ENCODE measurements at places on chromosomes 4 and X.

DNA sequence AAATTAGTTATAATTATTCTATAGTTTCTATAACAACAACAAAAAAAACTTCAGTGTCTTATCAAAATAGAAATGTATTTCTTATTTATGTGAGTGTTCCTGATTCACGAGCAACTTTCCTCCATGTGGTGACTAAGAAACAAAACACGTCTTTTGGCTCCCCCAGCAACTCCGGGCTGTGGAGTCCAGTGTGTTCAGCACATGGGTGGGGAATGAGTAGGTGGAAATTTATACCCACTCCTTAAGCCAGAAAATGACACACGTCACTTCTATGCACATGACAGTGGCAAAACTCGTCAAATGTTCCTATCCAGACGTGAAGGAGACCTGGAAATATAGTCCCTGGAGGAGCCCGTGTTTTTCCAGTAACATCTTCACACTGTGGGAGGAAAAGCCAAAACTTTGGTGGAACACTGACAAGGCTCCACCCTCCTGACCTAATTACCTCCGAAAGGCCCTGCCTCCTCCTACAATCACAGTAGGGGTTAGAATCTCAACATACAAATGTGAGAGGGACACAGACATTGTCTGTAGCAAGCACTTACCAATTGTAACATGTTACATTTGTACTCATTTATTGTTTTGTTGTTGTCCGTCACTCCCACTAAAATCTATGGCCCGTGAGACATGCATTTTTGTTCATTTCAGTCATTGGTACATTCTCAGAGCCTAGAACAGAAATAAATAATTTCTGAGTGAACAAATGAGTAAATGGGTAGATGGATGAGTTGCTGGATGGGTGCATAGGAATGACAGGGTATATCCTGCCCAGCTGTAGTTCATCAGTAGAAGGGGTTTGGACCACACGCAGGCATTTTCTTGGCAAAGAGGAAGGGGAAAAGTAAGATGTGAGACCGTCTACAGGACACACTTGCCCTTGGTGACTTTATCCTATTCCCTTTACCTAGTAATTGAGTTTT, 605.8 kb upstream of the TENM3 start:
- no peak for DNase-seq

- DNase-seq = no peak
Observed at GRCh38 chr4:149706942-149707341, 108.7 kb downstream of the IQCM start.

GRCh38 chrX:19613645-19614323, 98.5 kb upstream of the MAP3K15 start:
- no peak for DNase-seq

GRCh38 chr4:153322791-153323190, 21.7 kb upstream of the MND1 start:
- no peak for DNase-seq

DNA sequence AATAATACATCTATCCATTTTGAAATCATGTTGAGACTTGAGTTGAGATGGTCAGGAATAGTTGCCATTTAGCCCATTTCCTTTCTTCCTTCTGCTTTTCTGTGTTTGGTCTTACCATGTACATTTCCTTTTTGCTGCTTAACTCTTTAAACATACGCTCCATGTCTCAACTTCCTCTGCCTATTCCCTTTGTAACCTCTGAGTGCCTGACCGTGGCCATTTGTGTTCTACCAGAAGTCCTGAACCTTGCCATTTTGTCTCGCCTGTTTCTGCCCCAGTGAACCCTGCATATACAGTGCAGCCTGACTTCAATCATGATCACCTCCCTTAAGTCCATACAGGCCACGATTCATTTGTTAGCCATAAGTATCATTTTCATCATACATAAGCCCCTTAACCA, 169.0 kb downstream of the RAPGEF2 start:
- no peak for DNase-seq

GRCh38 chr4:75995727-75996126, 5.0 kb upstream of the SDAD1 start:
- peak; percentile 78 for DNase-seq

- peak; percentile 12 for DNase-seq
Observed at GRCh38 chr4:98662626-98663225, 4.3 kb upstream of the TSPAN5 start.

DNA sequence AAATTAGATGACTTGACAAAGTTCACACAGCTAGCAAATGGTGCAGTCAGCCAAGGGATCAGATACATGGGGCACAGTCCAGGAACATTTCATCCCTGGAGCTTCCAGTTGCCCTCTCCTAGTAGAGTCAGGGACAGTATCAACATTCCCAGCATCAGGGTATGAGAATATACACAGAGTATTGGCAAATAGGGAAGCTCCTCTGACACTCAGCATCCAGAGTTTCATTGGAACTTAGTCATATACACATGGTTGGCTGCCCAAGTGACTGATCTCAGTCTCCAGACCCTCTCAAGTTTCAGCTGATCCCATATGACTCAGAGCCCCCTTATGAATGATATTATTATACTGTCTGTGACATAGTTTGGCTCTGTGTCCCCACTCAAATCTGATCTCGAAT, 13.7 kb upstream of the KCTD8 start:
- DNase-seq = no peak

DNA sequence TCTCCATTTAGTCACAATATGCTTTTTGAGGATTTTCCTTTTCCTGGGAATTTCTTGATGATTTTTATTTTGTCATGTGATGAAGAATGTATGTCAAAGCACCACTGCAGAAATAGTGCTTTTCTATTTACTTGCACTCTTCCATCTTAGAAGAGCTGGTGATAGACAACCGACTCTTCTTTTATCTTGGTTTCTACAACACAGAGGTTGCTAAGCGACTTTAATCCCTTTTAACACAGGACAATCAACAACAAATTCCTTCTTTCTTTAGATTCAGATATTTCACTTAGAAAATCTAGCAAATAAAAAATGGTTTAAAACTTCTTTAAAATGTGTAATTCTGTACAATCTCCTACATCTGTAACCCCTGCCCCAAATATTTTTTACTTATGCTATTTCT, 34.6 kb downstream of the TET2 start:
- DNase-seq = peak; percentile 21

DNA sequence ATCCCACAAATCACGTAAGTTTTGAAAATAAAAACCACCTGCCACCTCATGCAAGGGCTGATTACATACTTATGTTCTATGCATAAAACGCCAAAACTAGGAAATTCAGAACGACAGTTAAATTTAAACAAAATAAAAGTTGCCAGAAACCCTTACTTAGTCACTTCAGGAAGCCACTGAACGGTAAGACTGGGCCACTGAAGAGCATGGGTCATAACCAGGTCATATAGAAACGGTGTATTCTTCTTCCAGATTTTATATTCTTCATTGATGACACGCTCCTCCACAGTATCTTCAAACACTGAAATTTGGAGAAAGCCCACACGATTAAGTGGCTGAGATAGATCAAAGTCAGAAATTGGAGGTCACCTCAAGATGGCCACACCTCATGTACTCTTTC, 1.2 kb downstream of the RBBP7 start:
- peak; percentile 23 for DNase-seq

DNA sequence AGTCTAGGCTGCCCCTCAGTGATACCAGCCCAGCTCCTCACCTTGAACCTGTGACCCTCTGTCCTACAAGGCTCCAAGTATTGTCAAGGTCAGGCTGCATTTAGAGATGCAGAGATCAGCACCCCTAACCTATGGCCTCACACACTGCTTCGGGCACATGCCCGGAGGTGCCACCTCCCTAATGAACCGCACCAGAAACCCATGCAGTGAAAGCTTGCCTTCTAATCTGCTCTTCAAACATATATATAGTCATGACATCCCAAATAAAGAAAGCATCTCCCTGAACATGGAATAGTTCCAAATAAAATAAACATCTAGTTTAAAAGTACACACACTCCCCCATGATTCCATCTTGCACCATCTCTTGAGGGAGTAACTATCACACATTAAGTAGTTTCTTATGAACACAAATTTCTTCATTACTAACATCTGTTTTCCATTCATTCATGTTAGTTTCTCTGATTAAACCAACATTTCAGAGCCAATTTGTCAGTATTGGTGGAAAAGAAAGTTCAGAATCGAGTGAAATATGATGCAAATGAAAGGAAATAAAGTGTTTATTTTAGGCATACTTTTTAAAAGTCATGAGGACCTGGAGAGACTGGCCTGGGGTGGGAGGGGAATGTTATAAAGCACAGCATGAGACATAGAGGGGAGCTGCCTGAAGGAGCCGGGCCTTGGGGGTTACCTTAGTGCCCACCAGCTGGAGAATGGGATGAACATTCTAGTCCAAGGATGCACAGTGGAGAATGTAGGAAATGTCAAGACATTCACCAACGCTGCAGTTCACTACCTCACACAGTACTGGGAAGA, 19.2 kb downstream of the CC2D2A start:
- DNase-seq = no peak

- DNase-seq = no peak
Observed at GRCh38 chrX:101744085-101744484, 84.4 kb upstream of the ARMCX2 start.

GRCh38 chrX:109774706-109775105, 41.6 kb upstream of the ACSL4 start:
- no peak for DNase-seq

GRCh38 chrX:133285341-133285740, 67.2 kb upstream of the TFDP3 start:
- DNase-seq = no peak

DNA sequence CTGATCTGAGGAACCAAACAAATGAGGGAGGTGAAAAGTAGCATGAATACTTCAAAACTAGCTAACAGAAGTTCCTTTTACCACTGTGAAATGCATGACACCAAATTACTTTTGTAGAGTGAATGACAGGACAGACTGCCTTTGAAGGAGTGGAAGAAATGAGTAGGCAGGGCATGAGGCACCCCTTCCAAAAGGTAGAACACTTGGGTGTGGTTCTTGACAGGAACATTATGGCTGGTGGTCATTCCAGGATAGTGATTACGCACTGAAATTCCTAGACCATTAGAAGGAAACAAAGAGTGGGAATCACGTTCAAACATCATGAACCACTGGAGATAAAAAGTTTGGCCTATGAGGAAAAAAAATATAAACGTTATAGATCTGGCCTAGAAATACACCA, 4.9 kb downstream of the HUWE1 start:
- DNase-seq = no peak

GRCh38 chrX:150919401-150919800, 20.9 kb upstream of the CD99L2 start:
- DNase-seq = no peak

- DNase-seq = no peak
Observed at GRCh38 chr4:11801466-11802446, 373.1 kb upstream of the HS3ST1 start.

DNA sequence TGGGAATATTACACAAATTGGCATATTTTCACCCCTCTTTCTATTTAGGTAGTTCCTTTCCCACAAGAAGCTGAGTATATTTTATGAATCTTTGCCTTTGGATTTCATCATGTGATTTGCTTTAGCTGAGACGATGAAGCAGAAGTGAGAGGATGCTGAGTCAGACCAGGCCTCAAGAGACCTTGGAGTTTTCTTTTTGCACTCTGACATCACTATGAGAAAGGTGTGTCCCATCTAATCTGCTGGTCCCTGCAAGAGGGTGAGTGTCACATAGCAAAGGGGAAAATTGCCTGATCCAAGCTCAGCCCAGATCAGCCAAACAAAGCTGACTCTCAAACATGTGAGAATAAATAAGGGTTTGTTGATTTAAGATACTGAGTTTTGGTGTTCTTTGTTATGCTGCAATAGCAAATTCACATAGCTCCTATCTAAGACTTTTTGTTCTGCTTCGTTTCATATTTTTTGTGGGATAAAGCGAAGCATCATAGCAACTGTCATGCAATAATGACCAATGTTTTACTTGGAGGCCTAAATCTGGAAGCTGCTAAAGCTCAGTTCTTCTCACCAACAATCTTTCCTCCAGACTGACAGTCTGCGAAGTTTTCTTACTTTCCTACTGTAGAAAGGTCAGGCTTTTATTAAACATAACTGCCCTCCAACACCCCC, 176.9 kb downstream of the PDHA2 start:
- no peak for DNase-seq

- peak; percentile 94 for DNase-seq
Observed at GRCh38 chr4:2060611-2061185, 1.6 kb downstream of the NAT8L start.

DNA sequence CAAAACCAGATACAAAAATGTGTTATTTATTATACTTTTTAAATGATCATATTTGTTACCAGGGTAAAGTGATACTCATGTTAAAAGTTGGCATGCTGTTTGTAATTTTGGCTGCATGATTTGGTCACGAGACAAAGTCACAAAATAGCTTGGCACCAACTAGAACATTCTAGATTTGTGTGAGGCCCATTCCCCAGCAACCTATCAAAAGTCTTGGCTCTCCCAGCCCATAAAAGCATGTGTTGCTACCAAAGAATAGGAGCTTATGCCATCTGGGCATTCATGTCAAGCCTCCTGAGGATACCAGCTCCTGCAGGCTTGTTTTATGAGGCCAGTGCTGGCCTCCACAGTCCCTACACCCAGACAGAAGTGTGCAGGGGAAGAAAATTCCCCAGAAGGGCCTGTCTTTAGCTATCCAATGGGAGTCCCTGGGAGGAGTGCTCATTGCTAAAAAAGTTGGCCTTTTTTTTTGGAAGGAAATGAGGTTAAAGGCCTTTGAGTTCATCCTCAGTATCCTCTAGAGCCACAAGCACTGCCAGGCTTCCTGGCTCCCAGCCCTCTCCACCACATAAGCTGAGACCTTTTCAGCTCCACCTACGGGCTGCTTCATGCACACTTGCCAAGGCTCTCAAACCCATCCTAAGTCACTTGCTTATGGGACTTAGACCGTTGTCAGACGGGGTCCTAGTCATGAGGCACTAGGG, 211.9 kb upstream of the EOLA2 start:
- DNase-seq = no peak

GRCh38 chr4:77349796-77350195, 192.8 kb downstream of the CCNG2 start:
- DNase-seq = peak; percentile 6

DNA sequence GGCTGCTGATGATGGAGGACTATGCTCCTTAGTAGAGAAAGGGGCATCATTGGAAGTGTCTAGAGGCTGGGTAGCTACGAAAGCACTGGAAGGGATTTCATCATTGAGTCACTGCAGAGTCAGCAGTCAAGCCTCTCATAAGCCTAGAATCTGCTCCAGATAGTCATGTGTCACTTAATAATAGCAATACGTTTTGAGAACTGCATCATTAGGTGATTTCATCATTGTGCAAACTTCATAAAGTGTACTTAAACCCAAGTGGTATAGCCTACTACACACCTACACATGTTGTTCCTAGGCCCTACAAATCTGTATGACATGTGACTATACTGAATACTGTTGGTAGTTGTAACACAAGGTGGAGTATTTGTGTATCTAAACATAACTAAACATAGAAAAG, 165.6 kb downstream of the PTTG2 start:
- peak; percentile 63 for DNase-seq

DNA sequence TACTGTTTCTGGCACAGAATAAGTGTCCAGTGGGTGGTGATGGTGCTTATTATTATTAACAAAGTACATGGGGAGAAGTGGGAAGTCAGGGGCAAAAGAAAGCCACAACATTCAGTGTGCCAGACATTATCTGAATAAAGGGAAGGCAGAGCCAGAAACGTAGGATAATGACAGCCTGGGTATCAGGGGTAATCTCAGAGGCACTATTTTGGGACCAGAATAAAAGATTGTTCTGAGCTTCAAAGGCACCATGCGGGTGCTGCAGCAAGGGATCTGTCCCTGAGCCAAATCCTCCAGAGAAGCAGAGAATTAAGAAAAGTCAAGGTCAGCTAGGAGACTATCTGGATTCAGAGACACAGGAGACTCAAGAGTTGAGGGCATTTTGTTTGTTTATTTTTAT, 328.8 kb upstream of the GATB start:
- no peak for DNase-seq

GRCh38 chr4:151721466-151721865, 39.3 kb downstream of the GATB start:
- DNase-seq = no peak

- no peak for DNase-seq
Observed at GRCh38 chr4:3318561-3319021, 25.8 kb downstream of the RGS12 start.
